ENCODE measurements at places on chromosomes 13 and 19.

DNA sequence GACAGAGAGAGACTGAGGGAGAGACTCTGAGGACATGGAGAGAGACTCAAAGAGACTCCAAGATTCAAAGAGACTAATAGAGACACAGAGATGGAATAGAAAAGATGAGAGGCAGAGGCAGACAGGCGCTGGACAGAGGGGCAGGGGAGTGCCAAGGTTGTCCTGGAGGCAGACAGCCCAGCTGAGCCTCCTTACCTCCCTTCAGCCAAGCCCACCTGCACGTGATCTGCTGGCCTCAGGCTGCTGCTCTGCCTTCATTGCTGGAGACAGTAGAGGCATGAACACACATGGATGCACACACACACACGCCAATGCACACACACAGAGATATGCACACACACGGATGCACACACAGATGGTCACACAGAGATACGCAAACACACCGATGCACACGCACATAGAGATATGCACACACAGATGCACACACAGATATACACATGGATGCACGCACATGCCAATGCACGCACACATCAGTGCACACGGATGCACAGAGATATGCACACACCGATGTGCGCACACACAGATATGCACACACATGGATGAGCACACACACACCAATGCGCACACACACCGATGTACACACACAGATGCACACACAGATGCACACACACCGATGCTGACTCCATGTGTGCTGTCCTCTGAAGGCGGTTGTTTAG, 3.3 kb upstream of the F10 start:
- no peak for DNase-seq

- DNase-seq: no peak
Observed at GRCh38 chr19:23286477-23286876, 36.3 kb upstream of the ZNF724 start.

GRCh38 chr13:29125191-29125933, 305.2 kb downstream of the MTUS2 start:
- no peak for DNase-seq

DNA sequence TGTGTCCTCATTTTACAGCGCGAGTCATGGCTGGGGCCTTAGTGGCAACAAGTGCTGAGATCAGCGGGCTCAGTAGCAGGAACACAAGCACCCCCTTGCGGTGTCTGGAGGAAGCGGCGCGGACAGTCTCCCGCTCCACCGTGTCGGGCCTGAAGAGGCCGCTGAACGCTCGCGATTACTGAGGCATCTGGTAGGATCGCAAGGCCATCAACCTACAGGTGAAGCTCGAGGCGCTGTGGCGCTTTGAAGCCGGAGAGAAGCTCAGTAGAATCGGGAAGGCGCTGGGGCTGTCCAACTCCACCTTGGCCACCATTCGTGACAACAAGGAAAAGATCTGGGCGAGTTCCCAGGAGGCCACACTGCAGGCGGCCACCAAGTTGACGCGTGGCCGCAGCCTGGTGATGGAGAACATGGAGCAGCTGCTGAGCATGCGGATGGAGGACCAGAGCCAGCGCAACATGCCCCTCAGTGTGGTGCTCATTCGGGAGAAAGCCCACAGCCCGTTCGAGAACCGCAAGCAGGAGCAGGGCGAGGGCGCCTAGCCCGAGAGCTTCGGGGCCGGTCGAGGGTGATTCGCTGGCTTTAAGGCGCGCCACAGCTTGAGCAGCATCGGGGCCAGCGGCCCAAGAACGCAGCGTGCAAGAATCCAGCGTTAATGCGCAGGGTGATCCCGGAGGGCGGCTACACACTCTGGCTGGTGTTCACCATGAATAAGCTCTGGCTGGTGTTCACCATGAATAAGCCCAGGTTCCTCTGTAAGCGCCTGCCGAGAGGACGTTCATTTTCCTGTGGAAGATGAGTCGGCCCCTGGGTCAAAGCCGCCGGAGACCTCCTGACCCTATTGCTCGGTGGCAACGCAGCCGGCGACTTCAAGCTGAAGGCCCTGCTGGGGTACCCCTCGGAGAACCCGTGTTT, 8.3 kb upstream of the MZF1 start:
- DNase-seq: peak; percentile 84

GRCh38 chr19:29796173-29796573, 15.6 kb upstream of the CCNE1 start:
- DNase-seq: no peak

- peak; percentile 66 for DNase-seq
Observed at GRCh38 chr13:63206461-63206860, 1790.8 kb upstream of the PCDH20 start.

All from fibroblast of upper back skin (primary cell).